Activated CD8-positive, alpha-beta T cell treated with anti-CD3 and anti-CD28 coated beads, Interleukin-2, amount 10 ng/mL, durations not matched to agents 7 days and 5 days (primary cell): ENCODE measurements at places on chromosomes 6 and 20. TPM values are rescaled to one million over a fixed set of nuclear protein-coding genes. Genes with fewer than 3 reads are reported as not detected.

GRCh38 chr6:75145976-75146375 lies 59.9 kb downstream of the COL12A1 start:
- no peak for DNase-seq

GRCh38 chr20:22700367-22700766 lies 116.0 kb upstream of the FOXA2 start:
- no peak for DNase-seq

- no peak for DNase-seq
These were observed at the start of gene SIRPA for GRCh38 chr20:1894951-1895673. Gene SIRPA (plus strand): TSS chr20:1895407. CDS start chr20:1895448, 41 bp downstream.

GRCh38 chr6:108348655-108349349 lies 53.9 kb downstream of the AFG1L start:
- no peak for DNase-seq

- no peak for DNase-seq
These were observed 249.9 kb downstream of the KHDC1L start for GRCh38 chr6:72975352-72975752.

DNA sequence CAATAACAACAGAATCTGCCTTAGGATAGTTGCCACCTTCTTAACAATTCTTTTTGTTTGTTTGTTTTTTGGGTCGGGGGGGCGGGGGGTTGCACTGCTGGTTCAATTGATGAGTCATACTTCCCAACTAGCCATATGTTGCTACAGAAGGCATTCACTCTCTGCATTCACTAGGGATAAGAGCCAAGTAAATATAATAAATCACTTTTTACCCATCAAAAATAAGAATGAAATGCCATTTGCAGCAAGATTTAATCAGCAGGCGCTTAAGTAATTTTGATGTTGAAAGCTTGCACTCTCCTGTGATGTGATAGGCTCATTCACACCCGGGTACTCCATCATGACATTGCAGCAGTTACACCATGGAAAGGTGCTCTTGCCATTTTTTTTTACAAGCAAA lies 209.8 kb downstream of the HIVEP2 start:
- DNase-seq = no peak

DNA sequence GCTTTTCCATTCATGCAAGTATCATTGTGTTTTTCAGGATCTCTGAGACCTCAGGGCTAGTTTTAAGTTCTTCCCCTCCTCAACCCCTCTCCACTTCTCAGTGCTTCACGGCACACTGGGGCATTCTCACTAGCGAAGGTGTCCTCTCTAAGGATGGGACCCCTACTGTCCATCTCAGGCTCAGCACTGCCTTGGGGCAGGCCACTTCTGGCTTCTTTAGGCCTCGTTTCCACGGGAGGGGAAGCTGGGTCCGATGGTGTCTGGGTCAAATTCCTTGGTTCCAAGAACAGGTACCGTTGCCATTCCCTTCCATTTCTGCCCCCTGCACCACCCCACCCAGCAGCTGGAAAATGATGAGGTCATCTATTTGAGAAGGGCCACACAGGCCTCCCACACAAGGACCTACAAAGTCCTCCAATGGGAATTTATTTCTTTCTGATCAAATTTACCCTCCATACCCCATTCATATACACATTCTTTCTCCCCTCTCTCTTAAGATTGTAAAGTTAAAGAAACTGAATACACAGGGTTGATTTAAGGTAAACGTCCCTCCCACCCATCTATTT lies 17.2 kb downstream of the GNAS start:
- no peak for DNase-seq

GRCh38 chr6:32905078-32905477 lies 35.8 kb downstream of the HLA-DMB start:
- DNase-seq = no peak

- no peak for DNase-seq
These were observed 6.7 kb upstream of the LCA5 start for GRCh38 chr6:79543886-79544285.

- no peak for DNase-seq
These were observed 6.2 kb upstream of the WRNIP1 start for GRCh38 chr6:2758980-2759379.

DNA sequence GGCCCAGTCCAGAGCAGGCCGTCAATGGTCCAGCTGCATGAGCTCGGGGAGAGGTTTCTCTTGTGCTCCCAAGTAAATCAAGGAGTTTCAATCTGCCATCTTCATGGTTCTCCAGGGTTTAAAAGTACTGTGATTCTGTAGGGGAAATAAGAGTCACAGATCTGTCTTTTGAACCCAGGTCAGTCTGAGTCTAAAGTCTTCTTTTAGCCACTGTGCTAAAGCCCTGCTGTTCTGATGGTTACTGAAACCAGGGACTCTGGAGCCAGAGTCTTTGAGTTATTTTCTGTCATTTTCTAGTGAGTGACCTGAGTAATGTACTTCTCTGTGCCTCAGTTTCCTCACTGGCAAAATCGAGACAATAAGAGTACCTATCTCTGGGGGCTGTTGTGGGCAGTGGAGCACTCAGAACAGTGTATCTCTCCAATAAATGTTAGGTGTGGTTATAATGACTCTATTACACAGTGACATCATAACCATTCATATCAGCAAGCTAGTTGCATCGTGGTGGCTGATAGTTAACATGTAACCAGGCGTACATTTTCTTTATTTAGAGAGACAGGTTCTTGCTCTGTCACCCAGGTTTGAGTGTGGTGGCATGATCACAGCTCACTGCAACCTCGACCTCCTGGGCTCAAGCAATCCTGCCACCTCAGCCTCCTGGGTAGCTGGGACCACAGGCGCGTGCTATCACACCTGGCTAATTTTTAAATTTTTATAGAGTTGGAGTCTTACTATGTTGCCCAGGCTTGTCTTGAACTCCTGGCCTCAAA lies 74.6 kb upstream of the KCNG1 start:
- DNase-seq = no peak

- no peak for DNase-seq
These were observed 98.4 kb upstream of the PRSS16 start for GRCh38 chr6:27149150-27149549.

DNA sequence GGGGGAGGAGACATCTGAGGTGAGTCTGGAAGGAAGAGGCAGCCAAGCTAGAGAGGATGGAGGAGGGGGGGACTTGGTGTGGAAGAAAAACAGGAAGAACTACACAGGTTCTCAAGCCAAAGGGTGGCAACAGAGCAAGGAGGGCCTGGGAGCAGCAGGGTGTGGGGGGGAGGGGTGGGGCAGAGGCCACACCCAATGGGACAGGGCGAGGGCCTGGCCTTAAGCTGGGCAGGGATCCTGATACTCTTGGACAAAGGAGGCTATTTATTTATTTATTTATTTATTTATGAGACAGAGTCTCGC lies 359.0 kb downstream of the ZFAND3 start:
- DNase-seq = no peak

DNA sequence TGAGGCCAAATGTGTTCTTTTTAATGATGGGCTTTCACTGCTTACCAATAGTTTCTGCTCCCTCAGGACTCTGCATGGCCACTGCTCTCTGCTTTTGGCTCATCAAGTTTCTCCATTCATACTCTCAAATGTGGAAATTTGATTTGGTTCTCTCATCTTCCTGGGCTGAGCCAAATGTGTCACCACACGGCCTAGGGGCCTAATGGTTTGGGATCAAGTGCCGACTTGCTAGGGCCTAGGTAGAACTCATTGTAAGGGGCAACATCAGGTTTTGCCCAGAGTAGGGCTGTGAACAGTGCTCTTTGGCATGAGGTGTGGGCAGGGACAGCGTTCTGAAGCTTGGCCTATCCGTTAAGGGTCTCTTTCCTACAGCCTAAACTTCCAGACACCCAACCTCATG lies 3.9 kb upstream of the MRPS10 start:
- DNase-seq = no peak

DNA sequence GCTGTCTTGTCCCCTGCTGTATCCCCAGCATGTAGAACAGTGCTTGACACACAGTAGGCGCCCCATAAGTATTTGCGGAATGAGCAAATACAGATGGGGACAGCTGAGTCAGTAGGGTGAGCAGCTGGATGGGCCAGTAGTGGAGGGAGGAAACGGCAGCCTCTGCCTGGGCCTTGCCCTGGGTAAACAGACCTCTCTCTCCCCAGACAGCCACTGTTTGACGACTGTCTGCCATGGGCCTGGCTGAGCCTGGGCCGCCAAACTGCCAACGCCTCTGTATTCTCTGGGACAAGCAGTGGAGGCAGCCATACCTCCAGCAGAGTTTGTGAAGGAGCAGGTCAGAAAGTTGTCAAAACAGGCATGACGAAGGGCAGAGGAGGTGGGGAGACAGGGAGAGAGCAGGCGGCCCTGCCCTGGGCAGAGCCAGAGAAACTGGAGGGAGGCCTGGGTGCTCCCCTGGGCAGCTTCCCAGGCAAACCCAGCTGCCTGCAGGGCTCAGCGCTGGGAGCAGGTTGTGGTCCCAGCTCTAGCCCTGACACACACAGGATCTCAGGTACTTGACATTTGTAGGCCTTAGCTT lies 15.2 kb downstream of the HNF4A start:
- no peak for DNase-seq

DNA sequence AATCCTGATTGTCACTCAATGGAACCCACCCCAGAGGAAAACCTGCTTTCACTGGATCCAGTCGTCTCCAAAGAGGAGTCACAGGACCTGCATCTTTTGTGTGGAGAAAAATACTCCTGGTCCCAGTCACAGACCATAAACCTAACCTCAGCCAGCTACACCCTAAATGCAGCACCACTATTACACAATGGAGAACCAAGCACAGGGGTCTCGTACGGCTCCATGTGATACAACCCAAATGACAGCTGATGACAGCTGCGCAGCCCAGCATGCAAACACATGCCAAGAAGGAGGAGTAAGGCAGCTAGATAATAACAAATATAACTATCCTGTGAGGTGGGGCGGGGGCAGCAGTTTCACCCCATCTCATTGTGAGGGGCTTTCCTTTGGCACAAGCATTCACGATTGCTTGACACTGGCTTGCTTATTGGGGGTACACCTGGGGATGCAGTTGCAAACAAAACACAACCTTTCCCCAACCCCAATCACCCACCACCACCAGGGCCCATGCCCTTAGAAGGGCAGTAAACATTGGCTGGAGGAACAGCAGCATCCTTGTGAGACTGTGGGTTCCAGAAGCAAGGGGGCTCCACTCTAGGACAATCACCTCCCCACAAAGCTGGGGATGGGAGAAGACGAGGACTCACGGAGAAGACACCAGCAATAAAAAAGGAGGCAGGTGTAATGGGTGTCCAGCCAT lies 51.5 kb downstream of the TRERF1 start:
- no peak for DNase-seq

GRCh38 chr6:135118134-135118730 lies 62.9 kb upstream of the MYB start:
- DNase-seq = no peak

DNA sequence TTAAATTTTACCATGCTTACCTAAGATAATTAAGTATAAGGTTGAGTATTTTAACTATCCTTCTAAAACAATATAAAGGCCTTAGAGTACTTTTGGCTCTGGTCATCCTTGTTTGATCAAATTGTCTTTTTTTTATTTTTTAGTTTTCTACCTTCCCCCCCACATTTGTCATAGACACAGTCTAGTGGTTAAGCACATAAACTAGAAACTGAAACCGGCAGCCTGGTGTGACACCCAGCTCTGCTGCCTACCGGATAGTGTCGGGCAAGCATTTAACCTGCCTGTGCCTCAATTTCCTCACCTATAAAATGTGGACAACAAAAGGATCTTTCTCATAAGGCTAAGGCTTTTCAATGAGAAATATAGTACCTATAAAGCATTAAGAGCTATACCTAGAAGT lies 21.6 kb upstream of the TULP4 start:
- DNase-seq = peak; percentile 83

DNA sequence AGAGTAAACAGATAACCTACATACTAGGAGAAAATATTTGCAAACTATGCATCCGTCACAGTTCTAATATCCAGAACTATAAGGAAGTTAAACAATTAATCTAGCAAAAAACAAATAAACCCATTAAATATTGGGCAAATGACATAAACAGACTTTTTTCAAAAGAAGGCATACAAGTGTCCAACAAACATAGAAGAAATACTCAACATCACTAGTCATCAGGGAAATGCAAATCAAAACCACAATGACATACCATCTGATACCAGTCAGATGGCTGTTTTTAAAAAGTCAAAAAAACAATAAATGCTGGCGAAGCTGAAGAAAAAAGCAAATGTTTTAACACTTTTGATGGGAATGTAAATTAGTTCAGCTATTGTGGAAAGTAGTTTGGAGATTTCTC lies 1117.7 kb upstream of the MAP3K7 start:
- no peak for DNase-seq

DNA sequence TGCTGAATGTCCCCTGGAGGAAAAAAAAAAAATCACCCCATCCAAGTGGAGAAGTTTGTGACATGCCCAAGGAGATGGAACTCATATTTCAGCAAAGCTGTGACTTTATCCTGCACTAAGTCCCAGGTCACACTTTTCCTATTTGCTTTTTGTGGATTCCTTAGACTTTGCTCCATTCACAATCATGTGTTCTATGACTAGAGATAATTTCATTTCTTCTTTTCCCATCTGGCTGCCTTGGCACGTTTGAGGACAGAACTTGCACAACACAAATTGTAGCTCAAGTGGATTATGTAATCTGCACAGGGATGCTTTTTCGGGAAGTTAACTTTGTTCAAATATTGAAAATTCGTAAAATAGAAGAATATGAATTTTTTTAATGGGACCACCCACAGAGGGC lies 100.7 kb upstream of the PTPN1 start:
- DNase-seq = no peak

- DNase-seq = no peak
These were observed 4.8 kb upstream of the ZNF217 start for GRCh38 chr20:53598140-53599043.

- peak; percentile 65 for DNase-seq
These were observed 270.7 kb upstream of the TAB2 start for GRCh38 chr6:149046822-149047246.

- no peak for DNase-seq
These were observed 252.7 kb downstream of the TAF4 start for GRCh38 chr20:61812845-61813485.

GRCh38 chr6:168950858-168951214 lies 302.8 kb downstream of the THBS2 start:
- DNase-seq = no peak

GRCh38 chr6:106448000-106448426 lies 87.5 kb downstream of the CRYBG1 start:
- DNase-seq = peak; percentile 63

DNA sequence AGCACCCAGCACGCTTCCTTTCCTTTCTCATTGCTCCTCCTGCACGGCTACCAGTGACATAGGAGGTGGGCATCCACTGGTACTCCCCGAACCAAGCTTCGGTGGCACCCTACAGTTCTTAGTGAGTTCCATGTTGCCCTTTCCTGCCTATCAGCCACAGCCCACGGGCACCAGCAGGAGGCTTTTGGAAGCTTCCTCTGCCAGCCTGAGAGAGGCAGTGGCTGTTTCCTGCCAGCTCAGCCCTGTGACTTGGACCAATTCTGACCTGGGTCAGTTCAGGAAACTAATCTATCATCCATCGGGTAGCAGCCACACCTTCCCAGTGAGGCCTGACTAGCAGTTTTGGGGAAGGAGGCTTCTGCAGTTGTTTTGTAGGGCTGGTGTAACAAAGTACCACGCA lies 176.4 kb upstream of the UST start:
- DNase-seq = no peak

Gene NKX2-2
- not detected for total RNA-seq

Gene ARHGAP40
- total RNA-seq = not detected

Gene OPRL1
- 1.5 TPM for total RNA-seq

Gene IPCEF1
- total RNA-seq = 24.4 TPM

Gene FRMD1
- total RNA-seq = not detected

Gene PLAGL1
- total RNA-seq = 7.7 TPM

Gene FUCA2
- 10.7 TPM for total RNA-seq

Gene TBC1D22B
- 15.4 TPM for total RNA-seq

Gene RAD21L1
- total RNA-seq = 0.18 TPM

Gene TCF15
- not detected for total RNA-seq

Gene ETV7
- total RNA-seq = 4.6 TPM

Gene SEMG1
- not detected for total RNA-seq

Gene GFOD1
- 8.7 TPM for total RNA-seq

Gene DEFB132
- total RNA-seq = not detected

Gene TMEM239
- total RNA-seq = not detected

Gene NCOA5
- 30.9 TPM for total RNA-seq
